D721Med (cell line): ENCODE measurements at places on chromosomes 6 and 20.
A peak's percentile ranks its signal among the peaks of the same experiment; 100 is the strongest.

DNA sequence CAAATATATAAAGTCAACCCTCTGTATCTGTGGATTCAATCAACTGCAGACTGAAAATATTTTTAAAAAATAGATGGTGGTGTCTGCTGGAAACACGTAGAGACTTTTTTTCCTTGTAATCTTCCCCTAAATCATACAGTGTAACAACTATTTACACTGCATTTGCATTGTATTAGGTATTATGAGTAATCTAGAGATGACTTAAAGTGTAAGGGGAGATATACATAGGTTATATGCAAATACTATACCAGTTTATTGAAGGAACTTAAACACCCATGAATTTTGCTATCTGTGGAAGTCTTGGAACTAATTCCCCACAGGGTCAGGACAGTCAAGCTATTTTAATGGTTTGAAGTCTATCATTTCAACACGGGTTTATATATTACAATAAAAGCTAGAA, 10.2 kb downstream of the HDAC2 start:
- no peak for DNase-seq

- DNase-seq: no peak
Observed at GRCh38 chr6:56193846-56194245, 53.5 kb downstream of the COL21A1 start.

DNA sequence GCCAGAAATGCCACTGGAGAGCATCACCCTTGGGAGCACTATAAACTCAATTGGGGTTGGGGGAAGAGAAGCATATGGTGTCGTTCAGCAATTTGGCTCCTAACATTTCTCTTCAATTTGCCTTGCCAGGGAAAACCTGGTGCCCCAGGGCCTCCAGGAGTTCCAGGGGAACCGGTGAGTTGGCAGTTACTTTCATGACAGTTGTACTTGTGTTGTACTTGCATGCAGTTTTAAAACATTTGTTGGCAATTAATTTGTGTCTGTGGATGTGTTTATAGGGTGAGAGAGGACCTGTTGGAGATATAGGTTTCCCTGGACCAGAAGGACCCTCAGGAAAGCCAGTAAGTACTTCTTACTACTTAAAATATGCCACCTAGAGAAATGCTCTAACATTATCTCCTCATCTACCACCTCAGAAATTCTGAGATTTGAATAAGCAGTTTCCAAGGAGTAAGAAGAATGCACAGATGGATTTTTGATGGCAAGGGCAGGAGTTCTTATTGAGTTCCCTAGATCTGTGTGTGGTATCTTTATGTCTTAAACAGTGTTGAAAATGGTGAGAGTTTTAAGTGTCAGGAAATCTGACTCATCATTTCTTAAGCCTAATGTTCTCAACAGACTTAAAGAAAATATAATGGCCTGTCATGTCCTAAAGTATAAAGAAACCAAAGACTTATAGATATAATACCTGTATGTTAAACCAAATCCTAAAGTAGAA, 122.5 kb downstream of the COL9A1 start:
- no peak for DNase-seq

- DNase-seq: no peak
Observed at GRCh38 chr6:28401172-28401571, 1.6 kb upstream of the ZSCAN12 start.

GRCh38 chr6:158674342-158675131, 24.7 kb downstream of the SYTL3 start:
- no peak for DNase-seq

GRCh38 chr6:129709769-129710449, at the start of gene ARHGAP18:
TSS of gene ARHGAP18 (minus strand) at chr6:129710177. CDS start at chr6:129710136, 41 bp downstream.
- DNase-seq: no peak

DNA sequence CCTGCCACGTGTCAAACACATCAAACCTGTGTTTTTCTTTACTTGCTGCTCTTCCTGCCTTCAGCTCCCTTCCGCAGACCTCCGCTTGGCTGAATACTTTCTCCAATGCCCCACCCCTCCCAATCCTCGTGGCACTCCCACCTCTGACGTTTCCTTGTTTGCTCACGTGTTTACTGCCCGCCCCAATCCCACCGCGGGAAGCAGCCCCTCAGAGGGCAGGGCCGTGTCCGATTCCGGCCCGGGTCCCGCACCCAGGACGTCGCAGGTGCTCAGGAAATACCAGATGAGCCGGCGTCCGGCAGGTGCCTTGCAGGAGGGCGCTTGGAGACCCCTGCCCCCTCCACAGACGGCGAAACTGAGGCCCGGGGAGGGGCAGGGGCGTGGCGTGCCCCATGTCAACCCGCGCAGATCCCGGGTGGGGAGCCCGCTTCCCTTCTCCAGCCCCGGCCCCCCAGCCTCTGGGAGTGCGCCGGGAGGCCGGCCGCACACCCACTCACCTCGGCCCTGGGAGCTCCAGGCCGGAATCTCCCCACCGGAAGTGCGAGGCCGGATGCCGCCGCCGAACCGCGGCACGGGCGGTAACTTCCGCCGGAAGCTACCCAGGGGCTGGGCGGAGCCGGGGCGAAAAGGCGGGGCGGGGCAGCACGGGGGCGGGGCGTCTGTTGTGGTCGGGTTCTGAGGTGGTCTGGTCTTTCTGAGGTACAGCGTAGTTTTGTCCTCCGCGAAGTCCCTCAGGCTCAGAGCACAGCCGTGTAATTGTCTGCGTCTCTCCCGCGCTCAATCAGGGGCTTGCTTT, 42.3 kb downstream of the ELMO2 start:
- DNase-seq: peak; percentile 88

- DNase-seq: no peak
Observed at GRCh38 chr6:26123675-26123946, 36.4 kb downstream of the HFE start.

GRCh38 chr20:43812216-43812615, 85.4 kb upstream of the GTSF1L start:
- no peak for DNase-seq

GRCh38 chr6:105433723-105434122, 30.8 kb upstream of the PREP start:
- no peak for DNase-seq

GRCh38 chr6:74318738-74319137, 622.7 kb downstream of the CD109 start:
- no peak for DNase-seq

- no peak for DNase-seq
Observed at GRCh38 chr6:38159596-38159995, 340.1 kb downstream of the ZFAND3 start.

GRCh38 chr6:133906050-133906449, 17.1 kb downstream of the TCF21 start:
- DNase-seq: no peak

- DNase-seq: peak; percentile 55
Observed at GRCh38 chr20:24872291-24873024, 76.6 kb upstream of the CST7 start.

DNA sequence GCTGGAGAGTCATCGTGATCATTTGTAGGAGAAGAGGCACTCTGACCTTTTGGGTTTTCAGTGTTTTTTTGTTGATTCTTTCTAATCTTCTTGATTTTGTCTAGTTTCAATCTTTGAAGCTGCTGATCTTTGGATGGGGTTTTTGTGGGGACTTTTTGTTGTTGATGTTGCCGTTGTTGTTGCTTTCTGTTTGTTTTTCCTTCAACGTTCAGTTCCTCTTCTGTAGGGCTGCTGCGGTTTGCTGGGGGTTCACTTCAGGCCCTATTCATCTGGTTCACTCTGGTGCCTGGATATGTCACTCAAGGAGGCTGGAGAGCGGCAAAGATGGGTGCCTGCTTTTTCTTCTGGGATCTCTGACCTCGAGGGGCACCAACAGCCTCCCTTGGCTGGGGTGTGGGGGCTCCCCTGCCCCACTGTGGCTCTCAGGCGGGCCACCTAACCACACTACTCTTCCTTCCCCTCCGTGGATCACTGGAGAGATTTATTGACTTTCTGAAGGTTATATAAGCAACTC, 21.5 kb upstream of the TMEM244 start:
- no peak for DNase-seq
